ENCODE measurements at places on chromosomes 12 and 14. TPM values are rescaled to one million over a fixed set of nuclear protein-coding genes. Genes with fewer than 3 reads are reported as not detected.

DNA sequence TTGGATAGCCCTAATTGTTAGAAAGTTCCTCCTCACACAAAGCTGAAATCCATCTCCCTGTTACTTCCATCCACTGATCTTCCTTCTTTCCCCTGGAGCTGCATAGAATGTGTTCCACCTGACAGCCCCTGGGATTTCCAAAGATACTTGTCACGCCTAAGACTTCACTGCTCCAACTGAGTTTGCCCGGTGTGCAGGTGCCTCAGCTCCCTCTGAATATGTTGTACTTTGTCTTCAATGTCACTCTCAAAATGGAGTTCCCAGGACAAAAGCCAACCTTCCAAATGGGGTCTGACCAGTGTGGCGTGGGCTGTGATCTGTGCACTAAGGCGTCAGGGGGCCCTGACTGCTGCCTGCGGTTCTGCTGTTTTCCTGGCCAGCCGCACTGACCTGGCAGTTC lies 42.8 kb downstream of the CACNA2D4 start:
- DNase-seq: no peak

- no peak for DNase-seq
These were observed 127.5 kb downstream of the TBC1D30 start for GRCh38 chr12:64951944-64952343.

DNA sequence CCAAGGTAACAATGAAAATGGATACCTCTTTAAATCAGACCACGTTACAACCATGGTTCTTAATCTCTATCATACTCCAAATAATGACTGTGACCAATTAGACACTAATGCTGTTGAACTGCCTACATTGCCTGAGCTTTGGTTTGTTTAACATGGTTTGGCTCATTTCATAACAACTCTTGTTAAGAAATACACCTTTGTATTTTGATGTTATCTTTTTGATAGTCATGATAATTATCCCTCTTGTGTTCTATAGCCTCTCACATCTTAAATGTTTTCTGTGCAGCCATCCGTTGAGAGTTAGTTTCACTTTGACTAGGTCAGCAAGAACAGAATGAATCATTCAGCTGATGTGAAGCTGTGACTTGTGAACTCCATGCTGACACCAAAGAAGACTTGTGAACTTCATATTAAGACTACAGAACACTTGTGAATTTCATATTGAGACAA lies 75.5 kb upstream of the RERGL start:
- DNase-seq: no peak

- no peak for DNase-seq
These were observed 493.4 kb upstream of the TMEM132C start for GRCh38 chr12:127773520-127773919.

DNA sequence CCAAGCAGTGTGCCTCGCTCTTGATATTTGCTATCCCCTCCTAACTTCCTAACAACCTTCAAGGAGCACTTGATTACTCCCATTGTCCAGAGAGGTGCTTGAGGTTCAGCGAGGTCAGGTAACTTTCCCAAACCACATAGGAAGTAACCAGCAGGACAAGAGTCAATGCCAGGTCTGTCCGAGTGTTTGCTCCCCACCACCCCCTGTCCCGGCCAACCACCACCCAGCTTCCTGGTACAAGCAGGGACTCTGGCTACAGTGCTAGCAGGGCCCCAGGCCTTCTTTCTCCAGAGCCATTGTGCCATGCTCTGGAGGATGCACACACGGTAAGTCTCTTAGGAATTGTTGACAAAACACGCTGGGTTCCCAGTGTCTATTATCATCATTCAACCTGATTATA lies 49.2 kb downstream of the SYNE3 start:
- DNase-seq: no peak

DNA sequence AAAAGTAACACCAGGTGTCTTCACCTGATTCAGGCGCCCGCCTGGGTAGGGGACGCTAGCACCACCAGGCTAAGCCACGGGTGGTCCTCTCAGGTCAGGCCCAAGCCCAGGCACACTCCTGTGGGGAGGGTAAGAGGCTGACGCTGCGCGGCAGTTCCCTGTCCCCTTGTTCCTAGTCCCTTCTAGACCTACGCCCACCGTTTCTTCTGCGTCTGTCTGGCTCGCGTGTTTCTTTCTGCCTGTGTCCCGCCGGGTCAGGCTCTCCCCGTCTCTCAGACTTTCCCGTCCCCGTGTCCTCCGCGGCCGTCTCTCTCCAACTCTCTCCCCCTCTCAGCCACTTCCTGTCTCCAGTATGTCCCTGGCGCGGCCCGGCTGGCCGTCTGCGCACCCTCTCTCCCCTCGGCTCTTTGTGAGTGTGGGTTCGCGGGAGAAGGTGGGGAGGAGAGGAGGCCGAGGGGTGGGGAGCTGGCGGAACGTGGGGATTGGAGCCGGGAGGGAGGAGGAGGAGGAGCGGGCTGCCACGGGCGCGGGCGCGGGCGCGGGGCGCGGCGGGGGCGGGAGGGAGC lies 3.1 kb upstream of the TNS2 start:
- peak; percentile 89 for DNase-seq

DNA sequence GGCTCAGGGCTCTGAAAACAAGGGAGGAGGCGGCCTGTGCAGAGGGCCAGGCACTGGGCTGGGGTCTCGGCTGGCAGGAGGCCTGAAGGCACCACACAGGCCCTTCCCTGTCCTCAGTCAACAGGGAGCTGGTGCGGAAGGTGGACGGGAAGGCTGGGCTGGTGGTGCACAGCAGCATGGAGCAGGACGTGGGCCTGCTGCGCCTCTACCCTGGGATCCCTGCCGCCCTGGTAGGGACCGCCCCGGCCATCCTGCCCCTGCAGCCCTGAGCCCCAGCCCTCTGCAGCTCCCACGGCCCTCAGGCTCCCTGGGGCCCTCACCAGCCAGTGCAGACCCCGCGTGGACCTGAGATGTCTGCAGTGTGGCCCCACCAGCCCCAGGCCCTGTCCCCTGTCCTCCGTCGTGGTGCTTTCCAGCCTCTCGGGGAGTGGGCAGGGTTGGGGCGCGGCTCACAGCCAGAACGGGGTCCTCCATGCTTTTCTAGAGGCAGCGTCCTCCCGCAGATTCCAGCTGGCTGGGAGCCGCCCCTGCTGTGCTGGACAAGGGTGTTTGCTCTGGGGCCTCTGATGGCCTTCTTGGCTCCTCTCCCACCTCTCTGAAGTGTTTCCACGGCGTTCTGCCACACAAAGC lies 18.1 kb downstream of the ASPG start:
- no peak for DNase-seq

GRCh38 chr12:112270673-112271072 lies 111.6 kb downstream of the HECTD4 start:
- no peak for DNase-seq

FAM177A1 gene
- total RNA-seq: 43.9 TPM

GALNT8 gene
- total RNA-seq: 3.1 TPM

NKX2-1 gene
- not detected for total RNA-seq
